ENCODE measurements at places on chromosomes 2 and 18.

GRCh38 chr18:50159654-50160046, 35.3 kb downstream of the MYO5B start:
- DNase-seq = no peak

- DNase-seq = peak; percentile 66
These were observed 135.8 kb downstream of the HDAC4 start for GRCh38 chr2:239264838-239265651.

DNA sequence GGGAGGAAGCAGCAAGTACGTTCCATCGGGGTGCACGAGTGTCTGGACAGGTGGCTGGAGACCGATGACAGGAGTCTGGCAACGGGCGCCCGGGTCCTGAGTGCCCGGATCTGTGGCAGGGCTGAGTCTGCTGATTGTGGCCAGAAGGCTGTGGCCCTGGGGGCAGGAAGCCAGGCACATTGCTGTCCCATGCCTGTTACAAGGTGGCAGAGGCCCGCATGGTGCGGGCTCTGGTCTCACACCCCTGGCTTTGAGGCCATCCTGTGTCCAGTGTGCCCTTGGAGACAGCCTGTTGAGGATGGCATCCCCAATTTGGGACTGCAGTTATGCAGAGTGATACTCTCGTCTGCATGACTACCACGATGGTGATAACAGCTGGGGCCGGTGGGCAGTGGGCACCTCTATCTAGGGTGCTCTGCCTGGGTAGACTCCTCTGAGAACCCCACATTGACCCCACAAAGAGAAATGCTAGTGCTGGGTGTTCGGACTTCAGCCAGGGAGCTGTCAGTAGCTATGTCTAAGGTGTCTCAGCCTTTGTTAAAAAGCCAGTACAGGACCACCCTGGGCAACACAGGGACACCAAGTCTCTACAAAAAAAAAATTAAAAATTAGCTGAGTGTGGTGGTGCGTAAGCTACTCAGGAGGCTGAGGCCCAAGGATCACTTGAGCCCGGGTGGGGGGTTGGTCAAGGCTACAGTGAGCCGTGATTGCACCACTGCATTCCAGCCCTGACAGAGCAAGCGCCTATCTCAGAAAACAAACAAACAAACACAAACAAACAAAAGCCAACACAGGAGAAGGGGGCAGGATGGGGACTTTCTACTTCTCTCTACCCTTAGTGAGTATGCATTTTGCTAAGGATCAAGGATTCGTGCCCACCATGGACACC, 88.3 kb downstream of the RHOB start:
- DNase-seq = no peak

- no peak for DNase-seq
These were observed 552.9 kb downstream of the TDRD15 start for GRCh38 chr2:21676676-21677075.

DNA sequence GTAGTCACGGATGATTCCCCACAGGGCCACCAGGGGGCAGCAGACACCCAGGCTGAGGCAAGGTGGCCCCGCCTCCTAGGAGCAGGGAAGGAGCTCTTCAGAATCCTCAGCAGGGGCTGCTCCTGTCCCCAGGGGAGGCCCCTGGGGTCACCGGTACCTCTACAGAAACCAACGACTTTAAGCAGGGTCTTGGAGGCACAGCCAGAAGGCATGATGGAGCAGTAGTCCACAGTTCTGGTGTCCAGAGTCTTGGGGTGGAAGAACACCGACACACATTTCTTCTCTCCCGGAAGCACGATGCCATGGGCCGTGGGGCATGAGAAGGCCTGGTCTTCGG, 11.5 kb downstream of the CFAP65 start:
- DNase-seq = peak; percentile 77

DNA sequence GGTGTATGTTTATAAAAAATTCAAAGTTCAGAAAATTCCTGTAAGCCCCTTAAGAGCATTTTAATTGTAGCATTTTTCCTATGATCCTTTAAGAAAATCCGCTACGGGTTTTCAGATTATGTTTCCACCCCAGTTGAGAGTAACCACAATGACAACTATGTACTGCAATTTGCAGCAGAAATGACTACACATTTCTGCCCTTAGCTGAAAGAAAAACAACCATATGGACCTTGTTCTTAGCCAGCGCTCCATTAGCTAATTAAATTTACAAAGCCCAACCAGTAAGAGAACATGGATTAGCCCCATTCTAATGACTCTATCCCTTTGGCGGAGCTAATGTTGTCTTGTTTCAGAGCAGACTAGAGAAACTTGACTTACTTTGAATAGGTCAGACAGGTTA, 247.6 kb downstream of the SLC8A1 start:
- no peak for DNase-seq

DNA sequence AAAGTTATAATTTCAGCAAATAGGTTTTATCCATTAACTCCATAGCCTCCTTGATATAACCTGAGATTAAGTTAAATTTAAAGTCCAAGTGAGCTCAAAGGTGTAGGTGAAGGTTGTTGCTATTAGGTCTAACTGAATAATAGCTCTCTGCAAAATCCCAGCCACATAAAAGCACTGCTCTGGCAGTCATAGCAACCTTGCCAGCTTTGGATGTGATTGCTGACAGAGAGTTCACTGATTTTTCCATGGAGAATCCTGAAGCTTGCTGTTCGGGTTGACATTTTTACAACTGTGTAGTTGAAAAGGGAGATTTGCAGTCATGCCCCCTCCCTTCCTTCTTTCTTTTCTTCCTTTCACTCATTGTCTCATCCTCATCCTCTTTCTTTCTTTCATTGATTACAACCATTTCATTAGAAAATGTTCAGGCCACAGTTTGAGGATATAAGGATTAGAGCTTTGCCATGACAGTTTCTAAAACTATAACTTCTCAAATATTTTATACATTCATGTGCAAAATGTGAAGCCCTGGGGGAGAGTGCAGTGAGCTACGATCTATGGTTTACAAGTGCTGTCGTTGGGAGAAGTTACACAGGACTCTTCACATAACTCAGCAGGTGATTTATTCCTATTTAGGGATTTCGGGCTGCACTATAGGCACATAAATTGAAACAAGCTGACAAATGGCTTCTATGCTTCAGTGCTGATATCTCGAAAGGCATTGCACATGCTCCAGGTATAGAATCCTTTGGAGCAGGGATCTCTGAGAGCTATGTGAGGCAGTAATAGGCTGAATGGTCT, 193.8 kb downstream of the LRRTM4 start:
- no peak for DNase-seq

DNA sequence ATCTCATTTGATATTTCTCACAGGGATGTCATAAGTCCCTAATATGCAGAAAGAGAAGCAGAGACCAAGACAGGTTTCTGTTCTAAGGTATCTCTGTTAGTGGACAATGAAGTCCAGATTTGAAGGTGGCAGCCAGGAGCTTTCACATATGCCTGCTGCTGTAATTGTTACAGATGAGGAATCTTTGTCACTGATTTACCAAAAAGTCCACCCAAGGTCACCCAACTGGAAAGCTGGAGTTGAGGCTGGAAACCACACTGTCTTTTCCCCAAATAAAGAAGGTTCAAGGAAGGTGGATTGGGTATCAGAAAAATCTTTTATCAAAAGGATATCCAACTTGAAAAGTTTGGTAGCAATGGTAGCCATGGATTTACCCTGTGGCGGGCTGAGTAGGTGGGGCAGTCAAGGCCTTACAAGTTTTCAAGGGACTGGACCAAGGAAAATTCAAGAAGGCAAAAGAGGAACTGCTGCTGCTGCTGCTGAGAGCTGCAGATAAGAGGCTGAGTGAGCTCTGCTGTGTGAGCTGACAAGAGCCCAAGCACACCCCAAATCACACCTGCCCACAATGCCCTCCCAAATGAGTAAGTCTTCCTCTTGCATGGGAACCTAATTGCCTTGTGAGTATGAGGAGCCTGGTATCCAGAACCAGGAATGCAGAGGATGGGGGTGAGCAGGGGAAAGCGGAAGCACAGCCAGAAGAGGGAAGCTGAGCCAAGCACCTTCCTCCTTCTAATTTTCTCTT, 241.2 kb downstream of the ANAPC1 start:
- no peak for DNase-seq

GRCh38 chr2:1609485-1610095, 134.7 kb downstream of the PXDN start:
- DNase-seq = no peak

DNA sequence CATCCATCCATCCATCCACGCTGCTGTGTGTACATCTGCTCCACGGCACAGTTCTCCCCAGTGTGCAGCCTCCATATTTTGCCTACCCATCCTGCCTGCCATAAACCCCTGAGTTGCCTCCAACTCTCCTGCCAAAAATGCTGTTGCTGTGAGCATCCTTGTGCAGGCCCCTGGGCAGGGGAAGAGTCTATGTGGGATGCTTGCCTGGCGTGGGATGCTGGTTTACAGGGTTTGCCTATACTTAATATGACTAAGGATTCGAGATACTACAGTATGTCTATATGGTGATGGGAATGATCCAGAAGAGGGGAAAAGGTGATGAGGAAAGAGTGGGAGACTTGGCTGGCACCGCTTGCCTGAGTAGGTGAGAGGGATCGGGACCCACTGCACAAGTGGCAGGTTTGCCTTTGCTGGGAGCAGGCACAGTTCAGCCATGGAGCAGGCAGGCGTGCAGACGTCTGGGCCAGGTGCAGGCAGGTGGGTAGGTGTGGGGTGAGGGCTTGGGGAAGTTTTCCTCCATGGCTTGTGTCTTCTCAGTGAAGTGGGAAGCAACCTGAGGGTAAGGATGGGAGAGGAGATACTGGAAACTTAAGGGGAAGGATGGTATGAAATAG, 30.2 kb upstream of the FAHD2A start:
- no peak for DNase-seq

- no peak for DNase-seq
These were observed 402.5 kb downstream of the STK39 start for GRCh38 chr2:167844714-167845530.

DNA sequence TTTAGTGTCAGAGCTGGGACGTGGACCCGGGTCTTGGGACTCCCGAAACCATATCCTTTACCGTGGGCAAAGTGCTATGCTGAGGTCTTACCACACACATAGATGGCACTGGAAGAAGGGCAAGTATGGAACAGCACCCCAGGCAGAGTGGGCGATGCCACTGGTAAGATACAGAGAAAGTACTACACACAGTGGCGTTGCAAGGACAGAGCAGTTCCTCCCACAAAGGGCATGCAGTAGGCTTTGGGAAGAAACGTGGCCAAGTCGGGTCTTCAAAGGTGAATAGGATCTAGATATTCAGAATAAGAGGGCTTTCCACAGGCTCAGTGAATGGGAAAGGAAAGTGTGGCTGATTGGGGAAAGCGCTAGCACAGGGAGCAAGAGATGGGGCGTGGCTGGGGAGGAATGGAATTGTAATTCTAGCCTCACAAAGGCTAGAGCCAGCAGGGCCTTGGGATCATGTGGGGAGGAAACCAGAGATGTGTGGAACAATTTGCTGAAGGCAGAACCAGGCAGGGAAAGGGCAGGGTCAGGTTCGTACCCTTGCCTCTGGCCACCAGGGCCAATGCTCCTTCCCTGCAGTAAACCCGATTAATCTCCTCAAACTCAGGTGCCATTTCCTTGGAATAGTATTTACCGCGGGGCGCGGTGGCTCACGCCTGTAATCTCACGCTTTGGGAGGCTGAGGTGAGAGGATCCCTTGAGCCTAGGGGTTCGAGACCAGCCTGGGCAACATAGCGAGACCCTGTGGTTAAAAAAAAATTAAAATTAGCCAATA, 36.0 kb downstream of the PCBP1 start:
- no peak for DNase-seq

DNA sequence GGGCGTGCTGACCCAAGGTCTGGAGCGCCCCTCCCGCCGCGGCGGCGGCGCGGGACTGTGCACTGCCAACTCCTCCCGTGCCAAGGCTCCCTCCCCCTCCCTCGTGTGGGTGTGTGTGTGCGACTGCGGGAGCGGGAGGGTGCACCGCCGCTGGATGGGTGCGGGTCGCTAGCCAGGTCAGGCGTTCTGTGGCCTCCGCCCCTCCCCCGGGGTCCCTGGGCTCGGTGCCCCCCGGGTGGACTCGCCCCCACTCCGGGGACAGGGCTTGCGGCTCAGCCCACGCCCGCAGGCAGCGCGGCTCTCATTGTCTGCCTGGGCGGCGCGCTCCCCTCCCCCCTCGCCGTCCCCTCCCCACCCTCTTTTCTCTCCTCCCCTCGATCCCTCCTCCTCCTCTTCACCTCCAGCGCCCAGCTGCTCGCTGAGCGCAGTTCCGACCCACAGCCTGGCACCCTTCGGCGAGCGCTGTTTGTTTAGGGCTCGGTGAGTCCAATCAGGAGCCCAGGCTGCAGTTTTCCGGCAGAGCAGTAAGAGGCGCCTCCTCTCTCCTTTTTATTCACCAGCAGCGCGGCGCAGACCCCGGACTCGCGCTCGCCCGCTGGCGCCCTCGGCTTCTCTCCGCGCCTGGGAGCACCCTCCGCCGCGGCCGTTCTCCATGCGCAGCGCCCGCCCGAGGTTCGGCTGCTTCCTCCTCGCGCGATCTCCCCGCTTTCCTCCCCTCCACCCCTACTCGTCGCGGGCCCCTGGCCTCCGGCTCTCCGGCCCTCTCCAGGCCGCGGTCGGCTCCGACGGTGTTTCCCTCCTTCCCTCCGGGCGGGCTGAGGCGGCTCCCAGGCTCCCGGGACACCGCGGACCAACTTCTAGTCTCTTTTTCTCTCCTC, at the start of gene GATA6:
Gene GATA6, plus strand, starts transcription at position 579 of the 878 bp plus-strand sequence. CDS start 1,556 bp downstream, outside the sequence.
- DNase-seq = peak; percentile 7

DNA sequence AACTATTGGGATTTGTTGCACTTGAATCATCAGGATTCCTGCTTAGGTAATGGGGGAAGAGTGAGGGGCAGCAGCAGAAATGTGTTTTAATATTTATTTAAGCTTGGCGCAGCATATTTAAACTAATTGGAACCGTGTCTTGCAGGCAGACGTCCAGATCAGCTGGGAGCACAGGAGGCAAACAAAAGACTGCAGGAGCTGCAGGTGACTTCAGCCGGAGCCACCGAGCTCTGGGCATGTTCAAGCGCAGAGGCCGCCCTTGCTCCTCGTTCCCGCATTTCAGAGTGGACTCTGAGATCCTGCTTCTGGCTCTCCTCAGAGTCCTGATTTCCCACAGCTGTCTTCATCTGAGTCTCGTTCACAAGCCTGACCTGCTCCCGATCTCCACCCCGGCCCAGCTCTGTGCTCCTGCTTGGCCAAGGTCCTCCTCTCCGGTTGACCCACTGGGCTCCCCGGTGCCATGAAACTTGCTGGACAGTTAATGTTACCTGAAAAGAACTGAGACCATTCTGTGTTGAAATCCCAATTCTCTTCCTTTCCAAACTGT, 475.5 kb downstream of the SOX11 start:
- DNase-seq = no peak

DNA sequence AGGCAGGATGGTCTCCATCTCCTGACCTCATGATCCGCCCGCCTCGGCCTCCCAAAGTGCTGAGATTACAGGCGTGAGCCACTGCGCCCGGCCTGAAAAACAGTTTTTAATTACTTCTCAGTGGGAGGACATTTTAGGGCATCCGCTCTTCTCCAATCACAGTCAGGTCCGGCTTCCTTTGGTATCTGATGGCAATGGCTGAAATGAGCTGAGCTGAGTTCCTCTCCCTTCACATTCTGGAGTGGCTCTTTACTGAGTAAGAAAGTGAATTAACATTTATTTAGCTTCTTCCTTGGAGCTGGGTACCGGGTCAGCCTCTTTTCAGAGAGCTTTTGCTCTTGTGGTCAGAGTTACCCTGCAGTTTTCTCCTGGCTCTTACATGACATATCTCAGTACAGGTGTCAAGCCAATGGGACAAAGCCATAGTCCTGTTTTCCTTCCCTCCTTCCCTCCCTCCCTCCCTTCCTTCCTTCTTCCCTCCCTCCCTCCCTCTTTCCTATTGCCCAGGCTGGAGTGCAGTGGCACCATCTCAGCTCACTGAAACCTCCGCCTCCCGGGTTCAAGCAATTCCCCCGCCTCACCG, 1.1 kb upstream of the TTC27 start:
- no peak for DNase-seq

All from activated CD4-positive, alpha-beta T cell treated with anti-CD3 and anti-CD28 coated beads for 4 hours (primary cell).